ENCODE measurements at places on chromosomes 1 and 21. TPM values are rescaled to one million over a fixed set of nuclear protein-coding genes. Genes with fewer than 3 reads are reported as not detected.
A peak's percentile ranks its signal among the peaks of the same experiment; 100 is the strongest.

The SFN gene
- 50.6 TPM for polyA plus RNA-seq

DNA sequence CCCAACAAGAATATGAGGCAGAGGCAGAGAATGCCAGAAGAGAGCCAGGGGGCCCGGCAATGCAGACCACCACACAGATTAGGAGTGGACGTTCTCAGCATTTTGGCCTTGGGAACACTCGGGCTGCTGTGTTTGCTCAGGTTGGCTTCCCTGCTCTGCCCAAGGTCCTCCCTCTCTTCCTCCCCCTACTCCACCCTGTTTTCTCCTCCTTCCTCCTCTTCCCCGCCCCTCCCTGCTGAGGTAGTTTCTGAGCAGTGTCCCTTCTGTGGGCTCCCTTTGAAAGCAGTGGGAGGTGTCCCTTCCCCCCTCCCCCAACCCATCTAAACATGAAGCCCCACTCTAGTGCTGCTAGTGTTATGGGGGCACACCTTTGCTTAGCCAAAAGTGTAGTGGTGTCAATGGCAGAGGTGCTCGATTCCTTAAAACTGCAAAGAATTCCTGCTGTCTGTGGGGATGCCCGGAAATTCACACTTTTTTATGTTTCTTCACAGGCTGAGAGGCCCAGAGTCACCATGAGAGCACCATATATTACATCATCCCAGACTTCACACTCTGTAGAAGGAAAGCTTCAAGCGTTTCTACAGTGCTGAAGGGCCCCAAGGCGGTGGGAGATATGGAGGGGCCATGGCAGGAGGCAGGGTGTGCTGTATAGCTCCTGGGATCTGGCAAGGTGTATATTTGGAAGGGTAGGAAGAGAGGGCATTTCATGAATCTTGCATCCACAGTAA, at the start of gene HHIPL2:
HHIPL2 (minus strand) TSS at position 161 of the 728 bp plus-strand sequence; CDS start at position 101, 60 bp downstream.
- no peak for DNase-seq

The PRAMEF6 gene
- not detected for polyA plus RNA-seq

DNA sequence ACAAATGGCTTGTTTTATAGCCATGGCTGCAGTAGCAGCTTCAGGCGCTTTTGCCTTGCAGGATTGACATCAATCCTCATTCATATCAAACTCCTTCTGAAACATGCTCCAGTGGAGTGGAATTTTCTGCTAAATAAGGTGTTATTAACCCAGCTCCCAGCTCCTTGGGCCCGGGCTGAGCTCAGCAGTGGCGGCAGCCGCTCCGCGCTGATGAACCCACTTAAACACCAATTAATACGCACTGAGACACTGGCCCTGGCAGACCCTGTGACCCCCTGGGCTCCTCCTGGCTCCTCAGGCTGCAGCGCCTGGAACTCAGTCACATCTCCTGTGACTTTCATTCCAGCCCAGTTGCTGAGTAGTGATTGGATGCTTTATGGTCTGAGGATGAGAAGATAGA, 137.4 kb upstream of the GRIK3 start:
- peak; percentile 56 for DNase-seq

DNA sequence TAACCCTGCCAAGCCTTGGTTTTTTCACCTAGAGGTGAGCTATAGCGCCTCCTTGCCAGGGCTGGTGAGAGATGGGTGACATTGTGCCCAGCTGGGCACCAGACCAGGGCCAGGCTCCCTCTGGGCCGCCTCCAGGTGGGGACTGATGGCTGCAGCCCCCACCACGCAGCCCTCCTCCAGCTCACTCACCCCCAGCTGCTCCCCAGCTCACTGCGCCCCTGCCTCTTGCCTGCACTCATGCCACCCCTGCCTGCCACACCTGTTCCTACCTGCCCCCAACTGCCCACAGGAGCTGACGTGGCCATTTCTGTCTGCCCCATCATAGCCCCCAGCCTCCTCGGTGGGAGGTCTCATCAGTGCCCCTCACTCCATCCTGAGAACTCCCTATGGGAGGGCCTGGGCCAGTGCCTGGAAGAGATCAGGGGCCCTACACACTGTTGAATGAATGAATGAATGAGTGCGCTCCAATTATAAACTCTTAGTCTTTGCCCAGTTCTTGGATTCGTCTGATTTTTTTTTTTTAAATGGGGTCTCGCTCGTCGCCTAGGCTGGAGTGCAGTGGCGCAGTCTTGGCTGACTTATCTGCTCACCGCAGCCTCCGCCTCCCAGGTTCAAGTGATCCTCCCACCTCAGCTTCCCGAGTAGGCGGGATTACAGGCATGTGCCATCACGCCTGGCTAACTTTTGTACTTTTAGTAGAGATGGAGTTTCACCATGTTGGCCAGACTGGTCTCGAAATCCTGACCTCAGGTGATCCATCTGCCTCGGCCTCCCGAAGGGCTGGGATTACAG, 26.4 kb upstream of the VPS13D start:
- no peak for DNase-seq

The NEK2 gene
- polyA plus RNA-seq, result 24.4 TPM

- no peak for DNase-seq
These were observed 8.2 kb downstream of the HECTD3 start for GRCh38 chr1:45002650-45003645.

- no peak for DNase-seq
These were observed 18.8 kb upstream of the F3 start for GRCh38 chr1:94560333-94560732.

GRCh38 chr1:168287237-168287664, 6.6 kb downstream of the TBX19 start:
- DNase-seq, result no peak

Measured in brain (organoid and tissue), 16 donors.